ENCODE measurements at places on chromosomes 5 and 9. TPM values are rescaled to one million over a fixed set of nuclear protein-coding genes. Genes with fewer than 3 reads are reported as not detected.

Gene ENTREP1
- total RNA-seq, result 6.1 TPM

Gene LIFR
- 75.7 TPM for total RNA-seq

Gene SPAAR
- total RNA-seq, result 4.5 TPM

Gene TMC1
- 0.33 TPM for total RNA-seq

Gene RANBP3L
- total RNA-seq, result not detected

Gene UGT3A1
- total RNA-seq, result not detected

Gene ISCA1
- total RNA-seq, result 32.2 TPM

Gene SCGB3A2
- not detected for total RNA-seq

Gene PCDHB13
- total RNA-seq, result 1.3 TPM

Gene PCDHGA6
- 7.2 TPM for total RNA-seq

Gene GDA
- total RNA-seq, result not detected

Gene FBP1
- 3.2 TPM for total RNA-seq

Gene ABCA1
- 13.1 TPM for total RNA-seq

Gene DMXL1
- total RNA-seq, result 31.9 TPM

Gene ACER2
- total RNA-seq, result 13.5 TPM

Gene CMBL
- total RNA-seq, result 6.2 TPM

All from vein endothelial cell (primary cell).